ENCODE measurements at places on chromosomes 11 and 22.

- DNase-seq, result no peak
These were observed 569.9 kb upstream of the ANO5 start for GRCh38 chr11:21622995-21623394.

GRCh38 chr11:131674051-131674755 lies 303.8 kb downstream of the NTM start:
- DNase-seq, result peak; percentile 84

DNA sequence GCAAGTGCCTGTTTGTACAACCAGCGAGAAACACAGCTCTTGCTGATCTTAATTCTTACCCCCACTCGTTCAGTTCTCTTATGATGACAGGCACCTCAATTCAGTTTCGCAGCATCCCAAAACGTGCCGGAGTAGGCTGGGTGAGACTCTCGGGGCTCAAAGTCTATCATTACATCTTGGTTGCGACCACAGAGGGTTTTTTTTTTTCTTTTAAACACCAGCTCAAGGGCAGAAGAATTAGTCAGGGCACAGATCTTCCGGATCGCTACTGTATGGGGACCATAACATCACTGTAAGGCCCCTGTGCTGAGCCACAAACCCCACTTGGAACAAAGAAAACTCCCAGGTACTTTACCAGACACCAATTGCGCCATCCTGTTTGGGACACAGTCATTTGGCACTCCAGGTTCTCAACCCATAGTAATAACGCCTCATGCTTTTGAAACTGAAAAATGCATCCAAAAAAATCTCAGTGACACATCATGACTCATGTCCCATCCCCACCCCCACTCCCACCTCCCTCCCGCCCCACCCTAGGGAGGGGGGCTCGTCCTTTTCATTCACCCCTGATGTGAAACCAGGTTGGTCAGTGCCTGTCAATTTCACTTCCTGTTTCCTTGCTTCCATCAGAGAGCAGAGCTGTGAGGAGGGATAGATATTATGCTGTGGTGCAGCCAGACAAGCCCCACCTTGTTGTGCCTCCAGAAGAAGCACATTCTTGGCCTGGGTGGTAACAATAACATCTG lies 41.0 kb upstream of the CD5 start:
- peak; percentile 19 for DNase-seq

GRCh38 chr22:17303441-17303839 lies 65.8 kb upstream of the CECR2 start:
- no peak for DNase-seq

DNA sequence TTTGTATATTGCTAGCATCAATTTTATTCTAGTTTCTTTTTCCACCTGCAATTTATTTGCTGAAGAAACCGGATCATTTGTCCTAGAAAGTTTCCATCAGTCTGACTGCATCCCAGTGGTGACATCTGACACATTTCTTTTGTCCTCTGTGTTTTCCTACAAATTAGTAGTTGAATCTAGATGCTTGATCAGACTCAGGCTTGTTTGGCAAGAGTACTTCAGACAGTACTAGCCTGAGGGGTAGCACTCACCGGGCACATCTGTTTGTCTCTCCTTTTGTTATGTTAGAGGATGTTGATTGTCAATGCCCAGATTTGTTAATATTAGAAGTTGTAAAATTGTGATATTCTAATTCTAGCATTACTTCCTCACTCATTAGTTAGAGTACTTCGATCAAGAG lies 204.8 kb downstream of the SWAP70 start:
- DNase-seq, result no peak

DNA sequence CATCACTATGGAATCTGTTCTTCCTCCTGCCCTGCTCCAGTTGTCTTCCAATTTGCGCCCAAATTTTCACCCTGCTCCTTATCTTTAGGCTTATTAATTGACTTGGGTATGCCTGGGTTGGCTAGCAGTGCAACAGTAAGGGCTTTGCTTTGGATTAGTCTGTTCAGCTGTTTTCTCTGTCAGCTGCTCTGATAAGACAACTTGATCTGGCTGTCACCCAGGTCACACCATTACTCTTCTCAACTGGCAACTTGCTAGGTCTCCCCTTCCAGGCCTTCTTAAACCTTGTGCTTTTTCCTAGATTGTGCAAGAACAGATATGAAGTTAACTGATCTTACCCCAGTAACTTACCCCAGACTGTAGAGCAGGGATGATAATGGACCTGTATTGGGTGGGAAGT lies 357.8 kb upstream of the LARGE1 start:
- DNase-seq, result no peak

DNA sequence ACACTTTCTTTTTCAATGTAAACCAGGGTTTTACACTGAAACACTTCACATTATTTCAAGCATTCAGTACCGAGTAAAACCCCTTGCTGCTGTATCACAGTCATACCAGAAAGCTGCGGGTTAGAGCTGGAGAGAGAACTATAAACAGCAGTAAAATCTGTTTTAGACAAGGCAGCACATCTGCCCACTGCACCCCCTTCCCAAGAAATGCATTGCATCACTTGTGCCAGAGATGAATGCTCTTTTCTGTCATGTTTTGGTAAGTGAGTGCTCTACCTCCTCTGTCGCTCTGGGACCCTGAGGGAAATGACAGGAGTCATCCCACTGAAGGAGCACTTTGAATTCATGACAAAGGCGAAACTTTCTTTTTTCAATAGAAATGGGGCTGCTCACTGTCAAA lies 107.2 kb downstream of the MAML2 start:
- DNase-seq, result peak; percentile 61

DNA sequence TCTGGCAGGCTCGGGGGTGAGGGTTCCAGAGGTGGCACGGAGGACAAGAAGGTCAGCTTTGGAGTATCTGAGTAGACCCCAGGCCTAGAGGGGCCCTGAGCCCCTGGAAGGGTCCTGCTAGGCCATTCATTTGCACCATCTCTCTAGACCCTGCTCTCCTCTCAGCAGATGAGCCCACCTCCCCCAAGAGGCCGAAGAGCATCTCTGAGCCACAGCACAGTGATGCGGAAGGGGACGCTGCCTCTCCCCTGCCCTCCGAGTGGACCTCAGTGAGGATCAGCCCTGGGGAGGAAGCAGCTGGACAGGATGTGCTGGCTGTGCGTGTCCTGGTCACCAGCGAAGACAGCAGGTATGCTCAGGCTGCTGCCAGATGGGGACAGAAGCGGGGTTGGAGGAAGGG lies 101.6 kb upstream of the PARVA start:
- no peak for DNase-seq

- no peak for DNase-seq
These were observed 177.2 kb downstream of the INSC start for GRCh38 chr11:15291885-15292284.

GRCh38 chr11:70641369-70641768 lies 243.0 kb downstream of the CTTN start:
- no peak for DNase-seq

DNA sequence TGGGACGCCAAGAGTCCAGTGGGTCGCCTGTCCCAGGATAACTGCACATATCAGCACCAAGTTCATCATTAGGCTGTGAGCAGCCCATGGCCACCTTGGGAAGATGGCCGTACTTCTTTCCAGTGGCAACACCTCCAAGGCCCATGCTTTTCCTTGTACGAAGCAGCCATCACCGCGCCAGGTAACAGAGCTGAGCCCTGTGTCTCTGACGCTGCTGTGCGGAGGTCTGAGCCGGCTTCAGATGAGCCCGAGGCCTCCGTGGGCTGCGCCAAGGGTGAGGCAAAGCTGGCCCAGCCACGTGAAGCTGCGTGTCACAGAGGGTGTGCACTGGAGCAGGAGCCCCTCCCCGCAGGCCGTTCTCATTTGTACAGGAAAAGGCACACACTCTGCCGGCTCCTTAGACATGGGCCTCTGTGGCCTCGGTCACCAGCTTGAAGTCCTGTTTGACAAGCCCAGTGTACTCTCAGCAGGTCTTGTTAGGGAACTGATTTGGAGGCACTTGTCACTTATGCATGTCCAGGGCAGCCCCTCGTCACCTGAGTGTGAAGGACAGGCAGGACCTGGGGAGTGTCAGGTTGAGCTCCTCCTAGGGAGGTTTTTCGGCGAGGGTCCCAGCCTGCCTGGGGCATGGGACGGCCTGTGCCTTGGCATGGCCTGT lies 401.5 kb downstream of the TBC1D22A start:
- DNase-seq, result no peak

DNA sequence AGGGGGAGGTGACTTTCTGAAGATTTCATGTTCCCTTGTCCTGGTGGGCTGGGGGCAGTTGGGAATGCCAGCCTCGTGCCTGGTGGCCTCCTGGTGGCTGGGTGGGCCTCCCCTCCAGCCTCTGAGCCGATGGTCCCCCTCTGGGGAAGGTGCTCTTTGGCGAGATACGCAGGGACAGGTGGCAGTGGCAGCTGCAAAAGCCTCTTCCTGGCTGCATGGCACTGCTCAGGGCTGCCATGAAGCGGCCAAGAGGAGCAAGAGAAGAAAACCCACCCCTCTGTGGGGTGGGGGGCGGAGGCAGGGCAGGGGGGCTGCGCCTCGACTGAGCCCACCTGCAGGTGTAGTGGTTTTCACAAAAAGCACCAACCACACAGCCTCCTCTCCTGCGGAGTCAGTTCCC lies 61.8 kb upstream of the PHF21B start:
- no peak for DNase-seq

DNA sequence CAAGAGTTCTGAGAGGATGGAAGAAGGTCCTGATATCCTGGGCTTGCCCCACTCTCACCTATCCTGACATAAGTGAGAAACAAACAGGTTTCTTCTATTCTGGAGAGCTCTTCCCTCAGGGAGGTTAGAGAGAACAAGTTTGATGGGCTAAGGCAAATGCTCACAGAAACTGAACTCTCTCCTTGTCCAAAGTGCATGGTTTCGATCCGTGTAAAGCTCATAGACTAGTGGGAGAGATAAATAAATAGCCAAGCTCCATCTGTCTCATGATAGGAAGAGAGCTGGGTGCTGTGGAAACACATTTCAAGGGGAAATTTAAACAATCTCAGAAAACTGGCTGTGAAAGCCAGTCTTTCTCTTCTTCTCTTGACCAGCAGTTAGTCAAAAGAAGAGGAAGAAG lies 459.5 kb upstream of the LARGE1 start:
- DNase-seq, result no peak

DNA sequence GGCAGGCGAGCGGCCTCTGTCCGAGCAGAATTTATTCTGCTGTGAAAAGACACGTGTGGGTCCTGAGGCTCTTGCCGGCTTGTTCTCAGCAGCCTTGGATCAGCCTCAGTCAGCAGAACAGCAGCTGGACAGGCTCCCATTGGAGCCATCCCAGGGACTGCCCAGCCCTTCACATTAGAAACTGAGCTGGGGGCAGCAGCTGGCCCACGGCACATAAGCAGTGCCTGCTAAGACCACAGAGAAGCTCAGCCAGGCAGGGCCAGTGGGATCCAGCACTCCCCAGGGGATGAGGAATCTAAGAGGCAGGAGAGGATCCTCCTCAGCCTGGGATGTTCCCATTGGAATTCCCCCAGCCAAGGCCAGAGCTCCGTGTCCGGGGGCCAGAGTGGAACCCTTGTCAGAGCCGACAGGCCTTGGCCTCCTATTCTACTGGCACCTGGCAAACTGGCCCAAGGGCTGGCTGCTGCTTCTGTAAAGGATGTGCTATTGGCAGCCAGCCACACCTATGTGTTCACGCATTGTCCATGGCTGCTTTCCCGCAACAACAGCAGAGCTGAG lies 18.2 kb downstream of the RTN4R start:
- DNase-seq, result peak; percentile 57

DNA sequence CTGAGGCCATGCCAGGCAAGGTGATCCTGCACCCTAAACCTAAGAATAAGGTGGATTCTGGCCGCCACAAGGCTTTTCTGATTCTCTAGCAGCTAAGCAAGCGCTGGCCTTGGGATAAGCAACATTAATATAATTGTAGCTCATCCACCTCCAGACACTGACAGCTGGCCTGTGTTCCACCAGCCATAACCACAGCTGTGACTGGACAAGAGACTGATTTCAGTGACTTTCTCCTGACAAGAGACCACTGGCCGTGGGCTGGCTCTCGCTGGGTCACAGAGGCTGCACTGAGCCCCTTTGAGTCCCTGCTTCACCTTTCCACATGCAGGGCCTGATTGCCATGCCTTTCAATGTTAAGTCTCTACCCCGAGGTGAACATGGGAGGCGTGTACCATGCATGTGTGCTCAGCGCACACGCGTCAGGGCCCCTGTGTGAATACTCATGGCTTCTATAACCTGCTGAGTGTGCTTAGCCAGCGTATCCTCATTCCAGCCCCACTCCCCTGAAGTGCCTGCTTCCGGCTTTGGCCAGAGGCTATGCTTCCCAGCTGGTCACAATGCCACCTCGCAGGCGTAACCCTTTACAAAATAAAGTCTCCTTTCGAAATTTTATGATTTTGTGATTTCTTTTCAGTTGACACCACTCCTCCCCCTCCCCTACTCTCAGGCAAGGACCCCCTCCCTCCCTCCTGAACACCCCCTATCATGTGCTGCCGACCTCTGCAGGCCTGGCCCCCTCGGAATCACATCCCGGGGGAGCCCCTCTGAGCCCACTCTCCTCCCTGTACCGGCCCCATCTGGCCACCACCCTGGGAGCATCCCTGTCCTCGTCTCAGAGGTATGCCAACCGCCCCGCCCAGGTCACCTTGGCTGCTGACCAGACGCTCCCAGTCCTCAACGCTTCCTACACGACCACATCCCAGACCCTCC lies 128.1 kb downstream of the CTTN start:
- DNase-seq, result no peak

DNA sequence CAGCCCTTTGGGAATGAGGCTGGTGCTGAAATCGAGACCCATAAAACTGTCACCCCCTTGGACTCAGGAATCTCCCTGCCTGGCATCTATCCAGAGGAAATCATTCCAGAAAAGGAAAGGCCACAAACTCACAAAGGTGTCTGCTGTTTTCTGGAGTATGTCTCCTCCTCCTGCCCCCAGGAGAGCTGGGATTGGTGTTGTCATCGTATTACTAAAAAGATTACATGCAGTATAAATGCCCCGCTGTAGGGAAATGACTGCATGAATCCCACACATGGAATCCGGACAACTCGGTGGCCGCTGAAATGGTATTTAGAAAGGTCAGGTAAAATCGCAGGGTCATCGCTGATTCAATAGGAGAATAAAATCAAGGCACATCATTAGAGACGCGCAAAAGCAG lies 18.9 kb upstream of the RFPL3 start:
- no peak for DNase-seq

- peak; percentile 3 for DNase-seq
These were observed 415.3 kb upstream of the CADM1 start for GRCh38 chr11:115919341-115920091.
